ENCODE measurements at places on chromosomes 2 and 18. TPM values are rescaled to one million over a fixed set of nuclear protein-coding genes. Genes with fewer than 3 reads are reported as not detected.

The MGAT4A gene
- total RNA-seq = 15.4 TPM

The KLHL30 gene
- total RNA-seq = 1.9 TPM

The TRIM43 gene
- not detected for total RNA-seq

DNA sequence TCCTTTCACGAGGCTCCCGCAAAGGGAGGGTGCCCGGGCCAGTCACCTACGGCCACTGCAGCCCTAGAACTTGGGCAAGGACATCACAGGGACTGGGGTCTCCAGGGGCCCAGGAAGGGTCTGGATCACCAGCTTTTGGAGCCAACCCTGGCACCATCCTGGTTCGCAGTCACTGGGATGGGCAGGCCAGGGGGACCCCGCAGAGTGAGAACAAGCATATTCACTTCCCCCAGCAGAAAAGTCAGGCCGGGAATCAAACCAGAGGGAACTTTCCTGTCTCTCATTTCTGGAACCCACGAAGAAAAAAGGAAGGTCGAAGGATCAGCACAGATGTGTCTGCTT, 15.4 kb downstream of the SMAD7 start:
- no peak for DNase-seq

DNA sequence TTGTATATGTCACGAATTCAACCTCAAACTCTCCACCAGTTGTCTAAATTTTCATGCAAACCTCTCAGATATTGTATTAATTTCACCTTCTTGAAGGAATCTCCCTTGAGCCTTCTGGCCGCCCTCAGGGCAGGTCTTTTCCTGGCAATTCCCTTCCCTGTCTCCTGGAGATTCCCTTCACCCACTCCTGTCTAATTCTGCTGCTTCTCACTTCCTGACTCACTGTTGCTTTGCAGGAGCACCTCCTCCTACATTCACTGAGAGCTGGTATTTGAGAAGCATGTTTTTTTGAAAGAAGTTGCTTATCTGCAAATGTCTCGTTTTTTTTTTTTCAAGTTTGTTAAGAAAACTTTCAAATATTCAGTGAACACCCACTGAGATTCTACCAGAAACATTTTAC, 79.9 kb upstream of the OTOS start:
- no peak for DNase-seq

GRCh38 chr2:102975996-102976975, 214.5 kb downstream of the TMEM182 start:
- peak; percentile 2 for DNase-seq

GRCh38 chr2:156437272-156437930, 1.2 kb downstream of the GPD2 start:
- DNase-seq = no peak

DNA sequence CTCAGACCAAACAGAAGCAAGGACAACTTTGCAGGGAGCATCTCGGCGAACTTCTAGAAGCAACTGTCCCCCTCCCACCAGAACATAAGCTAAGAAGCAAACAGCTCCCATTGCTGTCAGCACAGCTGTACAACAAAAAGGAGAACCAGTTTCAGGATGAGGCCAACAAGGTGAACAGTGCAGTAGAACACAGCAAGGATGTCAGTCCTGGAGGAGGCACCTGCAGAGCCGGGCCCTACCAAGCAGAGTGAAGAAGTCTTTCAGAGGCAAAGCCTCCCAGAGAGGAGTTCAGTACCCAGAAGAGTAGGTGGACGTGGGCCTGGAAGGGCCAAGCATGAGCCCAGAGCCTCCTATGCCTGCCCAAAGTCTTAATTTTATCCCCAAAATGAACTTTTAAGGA, 1.0 kb downstream of the PASK start:
- peak; percentile 46 for DNase-seq

The PPP1CB gene
- 127 TPM for total RNA-seq

The ASXL2 gene
- total RNA-seq = 33.1 TPM

- no peak for DNase-seq
Measured at GRCh38 chr18:9441061-9441460, 34.3 kb upstream of the RALBP1 start.

DNA sequence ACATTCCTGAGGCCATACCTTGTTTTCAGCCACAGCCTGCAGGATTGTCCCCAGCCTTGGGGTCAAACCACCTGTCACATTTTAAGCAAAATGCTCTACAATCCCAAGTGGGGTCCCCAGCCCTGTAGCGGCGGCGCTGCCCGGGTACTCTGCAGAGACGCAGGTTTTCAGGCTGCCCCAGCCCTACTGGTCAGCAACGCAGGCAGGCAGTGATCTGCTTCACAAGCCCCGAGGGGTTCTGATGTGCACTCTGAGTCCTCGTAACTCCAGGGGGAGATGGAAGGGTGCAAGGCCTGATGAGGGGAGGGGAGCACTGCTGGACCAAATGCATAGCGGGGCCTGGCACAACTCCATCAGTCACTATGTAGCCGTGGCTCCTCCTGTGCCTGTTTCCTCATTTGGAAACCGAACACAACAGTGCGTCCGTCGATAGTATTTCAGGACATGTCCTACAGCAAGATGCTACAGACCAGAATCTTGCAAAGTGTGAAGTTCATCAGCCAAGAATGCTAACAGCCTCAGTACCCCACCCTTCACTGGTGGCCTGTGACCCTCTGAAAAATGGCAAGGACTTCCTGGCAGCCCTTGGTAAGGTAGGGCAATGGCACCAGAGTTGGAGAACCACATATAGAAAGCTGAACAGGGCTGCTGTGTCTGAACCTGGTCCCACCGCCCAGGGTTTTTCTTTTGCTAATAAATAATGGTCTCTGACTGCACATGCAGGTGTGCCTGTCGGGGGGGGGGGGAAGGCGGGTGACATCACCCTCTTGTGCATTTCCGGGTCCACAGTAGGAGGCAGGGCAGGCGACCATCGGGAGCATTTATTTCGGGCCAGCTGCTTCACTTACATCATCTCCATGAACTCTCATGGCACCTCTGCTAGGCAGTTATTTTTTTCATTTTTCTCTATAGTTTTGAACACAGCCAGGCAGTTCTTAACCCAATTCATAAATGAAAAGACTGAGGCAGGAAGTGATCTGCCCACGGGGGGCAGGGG, 50.6 kb upstream of the TFCP2L1 start:
- DNase-seq = peak; percentile 24

GRCh38 chr18:58139459-58140386, 95.7 kb downstream of the NEDD4L start:
- DNase-seq = no peak

The FSHR gene
- not detected for total RNA-seq

GRCh38 chr18:56381196-56381595, 257.2 kb downstream of the TXNL1 start:
- no peak for DNase-seq

DNA sequence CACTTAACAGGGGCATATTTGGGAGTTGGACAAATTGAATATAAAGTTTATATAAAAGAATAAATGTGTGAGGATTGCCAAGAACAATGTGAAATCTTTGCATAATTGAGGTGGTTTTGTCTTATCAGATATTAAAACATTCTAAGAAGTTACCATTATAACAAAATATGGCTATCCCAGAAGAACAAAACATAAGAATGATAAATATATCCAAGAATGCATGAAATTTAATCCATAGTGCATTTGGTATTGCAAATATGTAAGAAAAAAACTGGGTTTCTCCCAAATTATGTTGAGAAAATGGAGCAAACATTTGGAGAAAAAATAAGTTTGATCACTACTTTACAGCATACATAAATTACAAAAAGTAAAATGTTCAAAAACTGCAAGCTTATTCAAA, 562.4 kb downstream of the RNF144A start:
- no peak for DNase-seq

GRCh38 chr2:139684286-139684860, 904.2 kb upstream of the NXPH2 start:
- DNase-seq = no peak
